Mammary microvascular endothelial cell (primary cell): ENCODE measurements at places on chromosomes 6 and 20. TPM values are rescaled to one million over a fixed set of nuclear protein-coding genes. Genes with fewer than 3 reads are reported as not detected.

The HCK gene
- total RNA-seq, result not detected in 2 replicates

The CFAP61 gene
- not detected in 2 replicates for total RNA-seq

The TRIM15 gene
- not detected in 2 replicates for total RNA-seq

The ZSCAN12 gene
- 2.1 and 2.5 TPM in 2 replicates for total RNA-seq
